Activated T-helper 1 cell treated with anti-CD3 and anti-CD28 coated beads, Interleukin-2, amount 50 U/mL, for 16 hours (primary cell): ENCODE measurements at places on chromosomes 2 and 18.
A peak's percentile ranks its signal among the peaks of the same experiment; 100 is the strongest.

DNA sequence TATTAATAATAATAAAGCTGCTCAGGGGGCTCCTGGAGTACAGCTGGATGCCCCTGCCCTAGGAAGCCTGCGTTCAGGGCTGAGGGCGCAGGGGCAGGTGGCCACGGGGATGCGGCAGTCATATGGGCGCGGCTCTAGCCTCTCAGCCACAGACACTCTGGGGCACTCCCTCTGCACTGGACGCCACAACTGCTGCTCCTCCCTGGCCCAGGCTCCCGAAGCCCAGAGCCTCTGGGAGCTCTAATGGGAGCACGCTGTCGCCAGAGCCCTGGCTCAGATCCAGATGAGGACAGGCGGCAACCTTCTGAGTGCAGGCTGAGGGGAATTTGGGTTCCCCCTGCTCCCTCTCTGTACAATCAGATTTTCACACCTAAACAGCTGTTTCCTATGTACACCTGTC is 93.6 kb downstream of the MTCL1 start:
- DNase-seq: no peak

DNA sequence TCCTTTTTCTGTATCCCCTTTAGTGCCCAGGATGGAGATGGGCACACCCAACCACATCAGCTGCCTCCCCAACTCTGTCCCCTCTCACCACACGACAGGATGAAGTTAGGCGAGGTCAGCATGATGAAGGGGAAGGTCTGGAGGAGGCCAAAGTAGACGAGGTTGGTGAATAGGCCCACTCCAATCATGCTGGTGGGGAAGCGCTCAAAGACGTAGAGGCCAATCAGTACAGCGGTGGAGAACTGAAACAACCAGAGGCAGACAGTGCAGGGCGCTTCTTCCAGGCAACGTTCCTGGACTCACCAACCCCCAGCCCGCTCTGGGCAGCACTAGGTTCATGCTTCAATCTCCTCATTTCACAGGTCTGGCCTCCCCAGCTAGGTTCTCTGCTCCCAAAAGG is 2.9 kb downstream of the TEX261 start:
- no peak for DNase-seq

GRCh38 chr18:32289483-32290075 is 99.7 kb downstream of the MEP1B start:
- DNase-seq: no peak

- no peak for DNase-seq
These were observed 44.4 kb downstream of the LCT start for GRCh38 chr2:135792401-135793150.

GRCh38 chr2:237485304-237485703 is 1.7 kb upstream of the MLPH start:
- no peak for DNase-seq

DNA sequence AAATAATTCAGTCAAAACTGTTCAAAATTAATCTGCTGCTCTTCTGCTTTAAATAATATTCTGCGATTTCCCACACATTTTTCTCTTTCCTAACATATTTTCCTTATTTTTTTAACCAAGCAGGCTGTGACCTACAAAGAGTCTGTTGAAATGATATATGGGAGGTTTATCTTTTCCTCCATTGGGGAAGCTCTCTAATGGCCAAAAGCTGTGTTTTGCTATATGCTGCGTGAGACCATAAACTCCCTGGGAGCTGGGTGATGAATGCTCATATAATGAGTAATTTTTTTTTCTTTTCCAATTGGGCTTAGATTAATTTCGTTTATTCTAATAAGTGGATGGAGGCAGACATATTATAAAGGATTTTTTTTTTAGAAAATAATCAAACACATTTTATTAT is 72.2 kb upstream of the MAP2 start:
- no peak for DNase-seq

DNA sequence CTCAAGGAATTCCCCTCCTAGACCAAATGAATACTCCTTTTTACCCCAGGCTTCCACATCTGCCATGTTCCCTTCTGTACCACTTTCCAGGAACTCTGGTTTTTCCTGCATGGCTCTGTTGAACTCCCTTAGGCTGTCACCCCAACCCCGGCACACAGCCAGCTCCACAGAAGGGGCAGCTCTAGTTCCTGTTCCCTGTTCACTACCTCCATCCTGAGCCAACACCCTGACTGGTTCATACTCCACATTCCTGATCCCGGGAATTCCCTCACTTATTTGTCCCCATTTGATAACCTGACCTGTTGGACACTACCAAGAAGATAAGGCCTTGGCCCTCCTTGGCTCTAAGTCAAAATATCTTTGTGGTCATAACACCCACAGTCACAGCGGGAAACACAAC is 280.9 kb upstream of the RAB6C start:
- DNase-seq: no peak

GRCh38 chr2:238235331-238235732 is 4.5 kb downstream of the HES6 start:
- DNase-seq: no peak

- DNase-seq: no peak
These were observed 7.8 kb upstream of the POMC start for GRCh38 chr2:25176138-25176537.

DNA sequence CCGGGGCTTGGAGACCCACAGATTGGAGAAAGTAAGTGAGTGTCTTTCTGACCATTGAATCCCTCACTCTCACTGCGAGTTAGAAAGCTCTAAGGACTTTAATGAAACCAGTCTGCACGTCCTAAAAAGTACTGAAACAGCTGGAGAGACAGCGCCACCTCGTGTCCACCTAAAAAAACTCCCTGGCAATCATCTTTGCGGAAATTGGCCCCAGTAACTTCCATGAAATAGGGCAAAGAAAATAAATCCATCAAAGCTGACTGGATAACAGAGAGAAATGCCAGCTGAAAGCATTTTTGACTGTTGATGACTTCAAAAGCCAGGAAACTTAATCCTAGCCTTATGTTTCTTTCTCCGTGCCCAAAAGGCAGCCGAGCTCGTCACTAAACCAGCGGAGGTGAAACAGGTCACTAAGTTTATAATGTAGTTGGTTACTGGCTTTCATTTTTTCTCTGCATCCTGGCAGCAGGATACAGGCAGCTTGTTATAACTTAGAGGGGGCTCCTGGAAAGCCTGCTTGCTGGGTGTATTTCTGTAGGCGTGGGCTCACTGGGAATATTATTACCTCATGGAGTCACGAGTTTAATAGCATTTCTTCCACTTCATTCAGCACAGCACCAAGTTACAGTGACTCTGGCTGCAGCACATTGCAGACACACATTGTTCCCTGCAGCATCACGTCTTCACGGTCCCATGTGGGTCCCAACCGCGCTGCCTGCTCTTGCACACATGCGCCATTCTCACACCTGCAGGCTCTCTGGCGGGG is 266.5 kb downstream of the HRH4 start:
- DNase-seq: no peak

GRCh38 chr2:226548732-226549131 is 250.9 kb downstream of the IRS1 start:
- no peak for DNase-seq

DNA sequence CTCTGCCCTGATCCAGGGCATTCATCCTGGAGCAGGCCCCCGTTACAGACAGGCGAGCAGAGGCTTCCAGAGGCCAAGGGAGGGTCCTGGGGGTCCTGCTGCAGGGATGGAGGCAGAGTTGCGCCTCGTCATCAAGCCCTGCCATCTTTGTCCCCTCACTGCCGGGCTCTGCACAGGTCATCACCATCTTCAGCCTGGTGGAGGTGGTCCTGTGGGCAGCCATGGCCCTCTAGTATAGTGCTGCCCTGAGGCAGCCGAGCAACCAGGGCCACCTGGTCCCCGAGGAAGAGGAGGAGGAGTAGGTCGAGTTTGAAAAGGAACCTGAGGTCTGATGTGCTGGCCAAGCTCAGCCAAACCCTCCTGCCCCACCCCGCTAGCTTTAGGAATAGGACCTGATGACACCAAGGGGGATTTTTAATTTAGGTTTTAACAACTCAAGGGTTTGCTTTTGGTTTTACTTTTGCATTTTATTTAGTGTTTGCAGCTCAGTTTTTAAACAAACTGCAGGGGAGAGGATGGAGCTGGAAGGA is 8.8 kb upstream of the ALPI start:
- DNase-seq: no peak

- no peak for DNase-seq
These were observed 71.8 kb downstream of the TGOLN2 start for GRCh38 chr2:85255813-85256594.

DNA sequence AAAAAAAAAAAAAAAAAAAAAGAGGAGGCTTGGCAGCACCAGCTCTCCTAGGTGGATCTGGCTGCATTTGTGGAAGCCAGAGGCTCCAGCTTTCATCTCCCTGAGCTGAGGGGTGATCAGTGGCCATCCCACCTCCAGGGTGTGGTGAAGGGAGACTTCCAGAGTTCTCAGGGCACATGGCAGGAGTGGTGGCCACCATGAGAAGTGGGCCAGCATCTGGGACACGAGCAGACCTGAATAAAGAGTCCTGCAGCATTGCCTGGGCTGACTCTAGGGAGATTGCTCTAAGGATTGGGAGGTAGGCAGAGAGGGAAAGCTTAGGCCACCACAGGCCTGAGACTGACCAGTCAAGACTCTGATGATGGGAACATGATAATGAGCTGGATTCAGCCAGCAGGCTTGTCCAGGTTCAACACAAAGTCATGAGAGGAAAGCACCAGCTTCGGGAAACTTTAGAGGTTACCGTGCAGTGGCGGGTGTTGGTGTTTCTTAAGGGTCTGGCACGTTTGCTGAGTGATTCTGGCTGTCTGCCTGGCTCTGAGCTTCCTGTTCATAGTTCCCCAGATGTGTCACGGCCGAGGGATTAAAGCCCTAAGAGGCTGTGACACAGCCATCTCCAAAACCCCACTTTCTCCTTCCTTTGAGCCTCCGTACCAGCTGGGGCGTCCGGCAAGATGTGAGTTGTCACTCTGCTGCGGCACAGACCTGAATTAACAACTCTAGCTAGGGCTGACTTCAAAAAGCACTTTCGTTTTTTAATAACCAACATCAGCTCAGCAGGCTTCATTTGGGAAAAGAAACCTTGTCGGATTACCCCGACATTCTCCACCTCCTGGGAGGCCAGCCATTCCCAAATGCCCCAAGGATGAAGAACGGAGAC is 38.3 kb upstream of the IL1R1 start:
- peak; percentile 48 for DNase-seq

DNA sequence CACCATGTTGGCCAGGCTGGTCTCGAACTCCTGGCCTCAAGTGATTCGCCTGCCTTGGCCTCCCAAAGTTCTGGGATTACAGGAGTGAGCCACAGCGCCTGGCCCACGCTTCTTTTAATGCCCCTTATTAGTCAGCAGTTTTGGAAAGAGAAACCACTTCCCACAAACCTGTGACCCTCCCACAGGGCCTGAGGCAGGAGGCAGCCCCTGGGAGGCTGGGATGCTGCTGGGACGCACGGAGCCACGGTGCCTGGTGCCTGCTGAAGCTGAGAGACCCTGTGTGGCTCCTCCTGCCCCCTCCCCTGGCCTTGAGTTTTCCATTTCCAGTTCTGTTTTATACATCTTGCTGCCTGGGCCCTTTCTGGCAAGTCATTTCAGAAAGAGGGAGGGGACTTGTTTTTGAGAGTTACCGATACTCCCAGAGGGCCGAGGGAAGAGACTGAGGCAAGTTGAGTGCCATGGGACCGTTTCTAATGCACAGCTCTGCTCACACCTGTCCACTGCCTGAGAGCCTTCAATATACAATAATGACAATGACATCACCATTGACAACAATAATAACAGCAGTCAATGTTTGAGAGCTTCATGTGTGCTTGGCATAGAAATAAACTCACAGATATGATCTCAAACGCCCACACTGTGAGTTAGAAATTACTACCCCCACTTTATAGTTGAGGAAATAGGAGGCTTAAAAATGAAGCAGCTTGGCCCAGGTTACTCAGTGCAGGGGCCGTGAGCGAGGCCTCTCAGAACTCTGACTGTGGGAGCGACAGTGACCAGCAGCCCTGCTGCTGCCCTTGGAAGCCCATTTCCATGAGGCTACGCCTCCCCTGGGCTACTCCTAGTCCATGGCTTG is 78.1 kb upstream of the YWHAQ start:
- DNase-seq: no peak

DNA sequence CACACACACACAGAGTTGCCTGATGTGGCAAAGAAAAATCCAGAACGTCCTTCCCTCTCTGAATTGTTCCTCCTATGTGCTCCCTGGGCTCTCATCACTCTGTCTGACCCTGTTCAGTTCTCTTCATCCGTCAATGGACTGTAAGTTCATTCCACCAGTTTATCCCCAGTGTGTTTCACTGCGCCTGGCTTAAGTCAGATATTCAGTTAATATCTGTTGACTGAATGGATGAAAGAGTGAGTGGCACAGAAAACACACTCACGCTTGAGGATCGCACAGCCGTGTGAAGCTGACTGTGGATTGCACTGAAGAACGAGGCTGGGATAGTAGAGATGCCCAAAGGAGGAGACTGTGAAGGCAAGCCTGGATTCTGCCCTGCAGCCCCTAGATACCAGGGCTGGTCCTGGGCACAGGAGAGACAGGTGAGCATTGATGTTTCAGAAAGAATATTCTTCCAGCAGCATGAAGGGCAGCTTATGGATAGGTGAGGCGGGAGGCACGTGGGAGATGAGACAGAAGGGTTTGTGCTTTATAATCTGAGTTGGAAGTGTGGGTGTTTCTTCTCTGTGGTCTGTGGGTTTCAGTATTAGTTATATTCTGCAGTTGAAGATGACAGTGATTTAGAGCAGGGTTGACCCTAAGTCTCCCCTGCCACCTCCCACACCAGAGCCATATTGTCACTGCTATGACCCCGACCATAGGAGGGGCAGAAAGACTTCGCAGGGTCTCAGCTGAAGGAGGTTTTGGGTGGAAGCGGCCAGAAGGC is 129.9 kb downstream of the SOCS6 start:
- DNase-seq: no peak

DNA sequence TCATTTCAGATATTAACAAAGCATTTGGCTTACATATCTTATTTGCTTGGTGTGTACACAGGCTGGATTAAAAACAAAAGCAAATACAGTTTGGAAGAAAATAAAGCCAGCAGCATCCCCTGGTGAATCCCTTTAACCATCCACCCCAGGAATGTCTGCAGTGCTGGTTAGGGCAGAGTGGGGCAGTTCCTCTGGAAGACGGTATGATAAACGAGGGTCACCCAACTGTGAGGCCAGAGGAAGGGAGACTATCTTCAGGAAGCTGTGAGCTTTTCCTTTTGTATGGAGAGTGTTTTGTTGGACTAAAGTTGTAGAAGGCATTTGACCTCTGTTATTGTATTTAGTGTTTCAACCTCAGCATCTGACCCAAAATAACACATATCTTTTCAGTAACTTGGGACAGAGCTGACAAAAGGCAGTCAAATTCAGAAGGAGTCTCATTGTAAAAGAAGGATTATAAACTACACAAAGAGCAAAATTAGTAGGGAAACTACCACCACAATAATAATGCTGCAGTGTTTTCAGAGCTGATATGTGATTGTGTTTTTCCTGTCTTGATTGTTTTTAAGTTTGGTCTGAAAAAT is 159.1 kb downstream of the FMNL2 start:
- no peak for DNase-seq
